ENCODE measurements at places on chromosomes 3 and 15. TPM values are rescaled to one million over a fixed set of nuclear protein-coding genes. Genes with fewer than 3 reads are reported as not detected.

GRCh38 chr3:59886790-59887189, 837.0 kb upstream of the CFAP20DC start:
- H3K36me3 ChIP-seq = no peaks in the 10 kb centered on the region
- H3K4me1 ChIP-seq = no peaks in the 10 kb centered on the region
- DNase-seq = no peak
- no peak overlapping the region for H3K4me3 ChIP-seq
- no peak overlapping the region for H3K27ac ChIP-seq

DNA sequence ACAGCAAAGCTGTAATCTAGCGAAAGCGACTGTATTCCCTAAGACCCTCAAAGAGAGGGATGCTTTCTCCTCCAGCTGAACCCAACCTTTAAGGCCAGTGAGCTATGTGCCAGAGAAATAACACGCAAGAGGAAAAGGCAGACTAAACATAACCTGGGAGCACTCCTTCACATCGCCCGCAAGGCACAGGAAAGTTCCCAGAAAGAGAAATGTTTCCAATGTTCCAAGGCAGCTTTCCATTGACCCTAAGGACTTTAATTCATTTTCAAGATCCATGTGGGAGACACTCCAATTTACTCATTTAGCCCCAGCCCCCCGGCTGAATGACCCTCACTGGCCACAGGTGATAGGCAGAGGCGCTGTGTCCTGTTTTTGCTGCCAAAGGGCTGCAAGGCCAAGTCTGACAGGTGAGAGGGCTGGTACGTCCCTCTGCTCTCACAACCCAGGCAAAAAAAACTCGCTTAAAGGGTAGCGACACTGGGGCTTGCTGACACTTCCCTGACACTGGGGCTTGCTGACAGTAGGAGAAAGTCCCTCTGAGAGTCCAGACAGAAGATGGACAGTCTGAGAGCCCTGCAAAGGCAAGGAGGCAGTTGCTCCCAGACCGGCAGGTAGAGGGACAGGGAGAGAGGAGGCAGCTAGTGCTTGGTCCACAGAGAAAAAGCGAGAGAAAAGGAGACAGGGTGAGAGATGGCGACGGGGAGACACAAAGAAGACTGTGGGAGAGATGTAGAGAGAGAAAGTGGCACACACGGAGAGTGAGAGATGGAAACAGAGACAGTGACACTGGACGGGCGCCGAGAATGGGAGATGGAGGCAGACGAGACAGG, 702 bp downstream of the ARHGEF3 start:
- peak overlapping the region; percentile 93 for H3K27ac ChIP-seq
- peaks cover 21% of the 10 kb centered on the region for H3K36me3 ChIP-seq
- peaks cover 52% of the 10 kb centered on the region for H3K4me1 ChIP-seq
- no peaks in the 10 kb centered on the region for H3K27me3 ChIP-seq
- peak overlapping the region; percentile 99 for H3K4me3 ChIP-seq

- H3K4me3 ChIP-seq = no peak overlapping the region
- peaks cover 8% of the 10 kb centered on the region for H3K27me3 ChIP-seq
- no peak for DNase-seq
- no peak overlapping the region for H3K27ac ChIP-seq
- no peaks in the 10 kb centered on the region for H3K4me1 ChIP-seq
Observed at GRCh38 chr3:189833996-189834395, 202.8 kb downstream of the TP63 start.

DNA sequence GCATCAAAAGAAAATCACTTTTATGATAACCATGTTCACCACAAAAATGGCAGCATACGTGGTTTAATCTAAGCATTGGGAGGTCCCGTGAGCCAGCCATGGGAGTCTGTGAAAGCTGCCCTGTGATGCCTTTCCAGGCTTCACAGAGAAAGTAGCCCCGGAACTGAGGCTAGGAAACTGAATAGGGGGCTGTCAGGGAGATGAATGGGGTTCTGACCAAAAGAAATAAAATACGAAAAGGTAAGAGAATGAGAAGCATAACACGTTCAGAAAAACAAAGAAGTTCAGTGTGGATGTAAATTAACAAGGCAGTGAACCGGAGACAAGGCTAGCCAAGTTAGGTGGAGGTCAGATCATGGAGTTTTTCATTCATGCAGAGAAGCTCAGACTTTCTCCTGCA, 118.9 kb downstream of the ANXA2 start:
- peaks cover 12% of the 10 kb centered on the region for H3K36me3 ChIP-seq
- peaks cover 24% of the 10 kb centered on the region for H3K27me3 ChIP-seq
- no peak overlapping the region for H3K27ac ChIP-seq
- no peak overlapping the region for H3K4me3 ChIP-seq
- no peak for DNase-seq

The TEX55 gene
- not detected for total RNA-seq
